ENCODE measurements at places on chromosomes 3 and 15. TPM values are rescaled to one million over a fixed set of nuclear protein-coding genes. Genes with fewer than 3 reads are reported as not detected.

DNA sequence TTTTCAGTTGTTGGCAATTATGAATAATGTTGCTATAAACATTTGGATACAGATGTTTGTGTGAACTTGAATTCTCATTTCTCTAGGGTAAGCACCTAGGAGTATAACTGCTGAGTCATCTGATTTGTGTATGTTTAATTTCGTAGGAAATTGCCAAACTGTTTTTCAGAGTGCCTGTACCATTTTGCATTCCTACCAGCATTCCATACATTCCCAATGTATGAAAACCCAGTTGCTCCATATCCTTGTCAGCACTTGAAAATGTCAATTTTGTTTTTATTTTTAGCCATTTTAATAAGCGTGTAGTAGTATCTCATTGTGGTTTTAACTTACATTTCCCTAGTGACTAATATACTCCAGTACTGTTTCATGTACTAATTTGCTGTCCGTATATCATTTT is 98.5 kb upstream of the TSC22D2 start:
- no peak for DNase-seq

- DNase-seq: no peak
Observed at GRCh38 chr3:188417766-188418165, 263.8 kb downstream of the LPP start.

DNA sequence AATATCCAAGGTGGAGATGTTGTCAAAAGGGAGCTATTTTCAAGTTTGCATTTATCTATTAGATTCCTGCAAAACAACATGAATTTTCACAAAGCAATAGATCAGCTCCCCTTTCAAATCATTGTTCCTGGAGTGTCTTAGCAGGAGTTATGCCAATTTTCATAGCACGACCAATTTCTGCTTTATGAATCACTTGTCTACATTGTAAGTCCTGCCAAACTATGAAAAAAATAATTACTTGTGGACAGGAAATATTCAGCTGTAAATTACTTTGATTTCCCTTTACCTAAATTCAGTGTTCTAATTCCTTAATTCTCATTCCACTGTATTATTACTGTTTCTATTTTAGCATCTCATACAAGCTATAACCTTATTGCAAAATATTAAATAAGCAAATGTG is 1289.6 kb downstream of the NSUN3 start:
- DNase-seq: no peak

GRCh38 chr15:98528046-98528725 is 120.2 kb upstream of the IGF1R start:
- DNase-seq: no peak

- no peak for DNase-seq
Observed at GRCh38 chr15:98668566-98669308, 20.4 kb downstream of the IGF1R start.

DNA sequence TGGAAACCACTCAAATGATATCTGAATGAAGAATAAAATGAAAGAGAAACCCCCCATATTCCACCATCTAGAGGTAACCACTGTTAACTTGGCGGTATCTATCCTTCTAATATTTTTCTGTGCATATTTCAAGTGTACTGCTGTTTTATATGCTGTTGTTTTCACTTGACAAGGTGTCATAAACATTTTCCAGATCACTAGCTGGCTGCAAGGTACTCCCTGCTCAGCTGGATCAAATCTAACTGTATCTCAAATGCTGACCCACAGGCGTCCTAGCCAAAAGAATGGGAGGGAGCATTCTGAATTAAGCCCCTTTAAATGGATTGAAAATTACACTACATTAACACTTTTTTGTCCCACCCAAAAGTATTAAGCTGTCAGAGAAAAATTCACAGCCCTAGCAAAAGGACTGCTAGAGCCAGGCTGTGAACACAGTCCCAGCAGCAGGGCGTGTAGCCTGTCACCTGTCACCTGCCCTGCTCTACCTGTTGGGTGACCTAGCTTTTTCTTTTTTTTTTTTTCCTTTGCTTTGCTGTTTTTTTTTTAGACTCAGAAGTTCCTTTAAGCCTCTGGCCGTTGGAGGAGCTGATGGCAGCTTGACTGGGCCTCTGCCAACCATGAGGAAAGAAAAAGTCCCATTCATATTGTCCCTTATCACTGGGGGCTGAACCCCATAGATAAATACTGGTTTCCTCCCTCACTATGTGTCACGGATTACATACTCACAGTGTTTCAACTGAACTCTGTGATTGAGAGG is 93.7 kb upstream of the TSC22D2 start:
- DNase-seq: no peak

GRCh38 chr3:4985330-4986174 is 6.3 kb downstream of the BHLHE40 start:
- DNase-seq: no peak

DNA sequence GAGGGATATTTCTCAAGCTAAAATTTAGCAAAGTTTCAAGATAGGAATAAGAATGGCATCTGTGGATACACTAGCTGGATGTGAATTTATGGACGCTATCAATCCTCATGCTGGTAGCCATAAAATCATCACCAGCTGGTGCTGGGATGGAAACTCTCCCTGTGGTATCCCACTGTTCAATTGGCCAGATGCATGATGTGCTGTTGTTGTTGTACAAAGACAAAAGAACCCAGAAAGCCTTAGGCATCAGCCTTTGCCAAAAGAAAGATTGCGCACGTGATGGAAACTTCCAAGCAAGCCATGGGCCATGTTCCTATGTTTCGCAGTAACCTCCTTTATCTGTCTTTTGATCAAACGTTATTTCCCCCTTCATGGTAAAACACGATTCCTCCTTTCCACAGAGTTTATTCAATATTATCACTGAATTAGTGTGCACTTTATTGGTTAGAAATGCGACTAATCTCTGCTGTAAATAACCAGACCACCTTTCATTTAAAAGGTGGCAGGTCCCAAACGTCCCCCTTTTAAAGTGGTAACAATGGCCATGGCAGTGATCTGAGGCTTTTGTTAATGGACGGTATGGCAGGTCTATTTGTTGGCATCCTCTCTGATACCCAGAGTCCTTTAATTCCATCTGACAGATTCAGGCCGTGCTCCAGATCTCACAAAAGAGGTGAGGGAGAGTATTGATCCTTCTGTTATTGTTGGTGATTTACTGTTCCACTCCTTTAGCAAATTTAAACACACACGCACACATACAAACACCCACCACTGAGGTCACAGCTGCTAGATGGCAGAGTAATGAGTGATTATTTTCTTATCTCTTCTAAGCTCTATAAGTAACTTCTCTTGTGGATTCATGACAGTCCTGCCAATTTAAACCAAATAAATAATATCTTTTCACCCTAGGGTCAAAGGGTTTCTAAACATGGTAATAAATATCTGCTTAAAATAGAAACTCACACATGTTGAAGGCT is 291.2 kb upstream of the KCNMB2 start:
- DNase-seq: no peak

- DNase-seq: no peak
Observed at GRCh38 chr3:53075743-53076140, 29.9 kb upstream of the SFMBT1 start.

- no peak for DNase-seq
Observed at GRCh38 chr15:48644467-48644826, 1.1 kb downstream of the FBN1 start.

DNA sequence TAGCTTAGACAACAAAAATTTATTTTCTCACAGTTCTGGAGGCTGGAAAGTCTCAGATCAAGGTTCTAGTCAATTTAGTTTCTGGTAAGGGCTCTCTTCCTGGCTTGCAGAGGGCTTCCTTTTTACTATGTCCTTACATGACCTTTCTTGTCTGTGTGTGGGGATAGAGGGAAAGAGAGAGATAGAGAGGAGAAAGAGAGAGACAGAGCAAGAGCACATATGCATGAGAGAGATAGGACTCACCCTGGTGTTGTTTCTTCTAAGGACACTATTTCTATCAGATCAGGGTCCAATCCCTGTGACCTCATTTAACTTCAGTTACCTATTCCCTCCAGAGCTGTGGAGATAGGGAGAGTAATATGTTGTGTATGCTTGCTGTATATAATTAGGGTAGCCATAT is 44.9 kb upstream of the TEX9 start:
- no peak for DNase-seq

DNA sequence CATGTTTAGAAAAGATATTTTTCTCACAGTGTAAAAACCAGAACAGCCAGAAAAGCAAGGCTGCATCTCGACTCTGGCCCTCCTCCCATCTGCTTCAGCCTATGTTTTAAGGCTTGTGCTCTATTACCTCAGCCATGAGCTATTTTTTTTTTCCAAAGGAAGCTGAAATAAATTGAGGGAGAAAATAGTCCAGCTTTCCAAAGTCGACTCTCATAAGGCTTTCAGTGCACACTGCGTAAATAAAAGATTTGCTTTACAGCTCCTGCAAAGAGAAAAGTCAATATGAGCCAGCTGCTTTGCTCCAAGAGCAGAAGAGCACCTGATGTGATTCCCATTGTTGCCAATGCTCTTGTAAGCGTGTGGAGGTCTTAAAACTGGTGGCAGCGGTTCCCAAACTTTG is 26.7 kb downstream of the SCG3 start:
- no peak for DNase-seq

- DNase-seq: no peak
Observed at GRCh38 chr3:170247875-170248274, 25.7 kb downstream of the PRKCI start.

- DNase-seq: no peak
Observed at GRCh38 chr3:186653984-186654383, 11.8 kb upstream of the HRG start.

DNA sequence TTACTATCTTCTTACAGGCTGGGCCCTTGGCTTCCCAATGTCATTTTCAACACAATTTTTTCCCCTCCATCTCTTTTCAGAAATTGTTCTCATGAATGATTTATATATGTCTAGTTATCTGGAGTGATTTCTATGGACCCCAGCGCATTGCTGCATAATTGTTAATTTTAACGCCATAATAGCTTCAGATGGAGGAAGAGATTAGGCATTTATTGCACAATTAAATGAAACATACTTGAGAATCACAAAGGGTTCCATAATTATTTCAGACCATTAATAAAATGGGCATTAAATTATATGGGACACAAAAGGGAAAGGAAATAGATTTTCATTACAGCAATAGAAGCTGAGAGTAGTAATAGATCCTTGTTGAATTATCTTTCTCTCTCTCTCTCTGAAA is 70.3 kb upstream of the SOX14 start:
- no peak for DNase-seq

DNA sequence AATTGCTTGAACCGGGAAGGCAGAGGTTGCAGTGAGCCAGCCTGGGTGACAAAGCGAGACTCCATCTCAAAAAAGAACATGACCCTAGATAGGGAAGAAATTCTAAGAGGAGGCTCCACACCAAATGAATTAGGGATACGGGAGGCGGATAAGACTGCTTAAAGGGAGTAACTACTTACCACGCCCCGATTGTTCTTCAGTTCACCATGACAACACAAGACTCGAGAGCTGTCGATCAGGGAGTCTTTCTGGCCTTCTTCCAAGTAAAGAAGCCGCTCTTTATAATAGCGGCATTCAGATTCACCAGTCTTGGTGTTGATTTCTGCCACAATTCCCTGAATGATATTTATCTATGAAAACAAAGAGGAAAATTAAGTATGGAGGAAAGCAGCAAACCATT is 53.9 kb upstream of the TASOR start:
- no peak for DNase-seq

DNA sequence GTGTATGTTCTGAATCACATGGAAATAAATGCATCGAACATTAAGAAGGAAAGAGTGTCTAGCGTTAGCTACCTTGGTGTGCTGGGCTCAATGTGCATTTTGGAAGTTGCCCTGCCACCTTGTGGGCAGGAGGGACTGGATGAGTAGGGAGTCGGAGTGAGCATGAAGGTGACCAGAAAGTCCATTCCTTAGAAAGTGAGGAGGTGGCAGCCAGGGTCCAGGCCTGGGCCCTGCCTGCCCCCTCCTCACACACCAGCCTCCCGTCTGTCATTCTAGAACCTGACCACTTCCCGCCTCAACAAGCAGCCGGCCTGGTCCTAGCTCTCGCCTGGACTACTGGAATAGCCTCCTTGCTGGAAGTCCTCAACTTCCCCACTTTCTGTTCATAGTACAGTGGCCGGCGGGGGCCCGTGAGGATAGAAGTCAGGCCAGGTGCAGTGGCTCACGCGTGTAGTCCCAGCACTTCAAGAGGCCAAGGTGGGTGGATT is 10.2 kb upstream of the GATA2 start:
- peak; percentile 74 for DNase-seq

GRCh38 chr15:31004220-31004733 is 12.8 kb upstream of the MTMR10 start:
- DNase-seq: no peak

DNA sequence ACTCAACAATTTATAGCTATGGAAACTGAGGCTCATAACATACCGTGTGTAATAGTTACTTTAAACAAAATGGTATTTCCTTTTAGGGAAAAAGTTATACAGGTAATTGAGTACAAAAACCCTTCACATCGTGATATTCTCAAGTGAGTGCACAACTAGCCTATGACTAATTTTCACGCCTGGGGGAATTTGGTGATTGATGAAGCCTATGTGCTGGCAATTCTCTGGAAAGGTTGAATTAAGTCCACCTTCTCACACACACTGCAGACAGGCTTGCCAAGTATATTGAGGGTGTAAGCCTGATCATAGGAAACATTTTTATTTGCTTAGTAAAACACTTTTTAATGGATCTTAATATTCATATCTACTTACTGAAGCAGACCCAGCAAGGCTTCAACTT is 41.3 kb upstream of the ROBO2 start:
- no peak for DNase-seq

DNA sequence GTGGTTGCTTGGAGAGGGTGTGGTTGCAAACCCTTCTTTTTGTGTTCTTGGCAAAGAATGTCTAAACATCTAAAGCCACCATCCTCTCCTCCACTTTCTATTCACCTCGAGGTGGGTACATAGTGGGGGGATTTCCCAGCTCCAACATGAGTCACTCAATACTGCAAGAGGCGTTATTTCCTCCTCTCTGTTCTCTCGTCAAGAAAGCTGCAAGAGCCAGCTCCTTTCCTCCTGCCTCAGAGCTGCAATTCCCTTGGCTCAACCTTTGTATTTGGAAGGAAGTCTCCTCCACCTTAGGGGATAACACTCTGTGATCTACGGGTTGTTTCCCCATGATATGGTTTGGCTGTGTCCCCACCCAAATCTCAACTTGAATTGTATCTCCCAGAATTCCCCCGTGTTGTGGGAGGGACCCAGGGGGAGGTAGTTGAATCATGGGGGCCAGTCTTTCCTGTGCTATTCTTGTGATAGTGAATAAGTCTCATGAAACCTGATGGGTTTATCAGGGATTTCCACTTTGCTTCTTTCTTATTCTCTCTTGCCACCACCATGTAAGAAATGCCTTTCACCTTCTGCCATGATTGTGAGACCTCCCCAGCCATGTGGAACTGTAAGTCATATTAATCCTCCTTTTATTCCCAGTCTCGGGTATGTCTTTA is 138.4 kb downstream of the PLCL2 start:
- no peak for DNase-seq

LRIG1 gene
- total RNA-seq: 60.8 TPM

STXBP5L gene
- not detected for total RNA-seq

ENTPD3 gene
- total RNA-seq: not detected

LDHAL6B gene
- not detected for total RNA-seq

SCG5 gene
- total RNA-seq: 0.54 TPM

C3orf22 gene
- total RNA-seq: not detected

DNAJC19 gene
- total RNA-seq: 37.6 TPM

PFN2 gene
- total RNA-seq: 429 TPM

CIP2A gene
- total RNA-seq: 9.0 TPM

ARNT2 gene
- total RNA-seq: 68.1 TPM

WWTR1 gene
- total RNA-seq: 120 TPM

ST3GAL6 gene
- total RNA-seq: 4.4 TPM
